ENCODE measurements at places on chromosomes 6 and 20.

DNA sequence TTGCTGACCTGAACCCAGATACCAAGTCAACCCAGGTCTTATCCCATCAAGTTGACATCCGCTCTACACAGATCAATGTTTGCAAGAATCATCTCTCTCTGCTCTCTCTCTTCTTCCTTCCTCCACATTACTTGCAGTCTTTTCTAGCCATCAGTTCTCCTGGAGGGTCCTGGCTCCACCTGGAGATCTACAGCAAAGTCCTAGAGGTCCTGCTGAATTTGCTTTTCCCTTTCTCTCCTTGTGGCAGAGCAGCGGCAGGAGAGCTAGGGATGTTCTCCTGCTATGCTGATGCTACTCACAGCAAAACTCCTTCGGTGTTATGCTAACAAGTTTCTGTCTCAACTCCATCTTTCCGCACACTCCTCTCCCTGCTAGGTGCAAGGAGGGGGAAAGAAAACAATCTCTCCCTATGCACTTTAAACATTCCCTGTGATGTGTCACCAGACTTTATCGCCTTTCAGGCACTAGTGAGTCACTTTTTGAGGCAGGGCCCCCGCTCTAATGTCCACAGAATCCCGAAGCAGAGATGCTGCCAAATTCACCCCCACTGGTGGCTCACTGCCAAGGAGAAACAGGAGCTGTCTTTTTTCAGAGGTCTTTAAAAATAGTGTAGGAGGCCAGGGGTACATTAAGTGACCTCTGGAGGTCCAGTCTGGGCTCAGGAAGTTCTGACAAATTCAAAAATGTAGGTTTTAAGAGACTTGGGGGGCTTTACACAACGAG is 62.6 kb downstream of the FAM50B start:
- no peak for DNase-seq

DNA sequence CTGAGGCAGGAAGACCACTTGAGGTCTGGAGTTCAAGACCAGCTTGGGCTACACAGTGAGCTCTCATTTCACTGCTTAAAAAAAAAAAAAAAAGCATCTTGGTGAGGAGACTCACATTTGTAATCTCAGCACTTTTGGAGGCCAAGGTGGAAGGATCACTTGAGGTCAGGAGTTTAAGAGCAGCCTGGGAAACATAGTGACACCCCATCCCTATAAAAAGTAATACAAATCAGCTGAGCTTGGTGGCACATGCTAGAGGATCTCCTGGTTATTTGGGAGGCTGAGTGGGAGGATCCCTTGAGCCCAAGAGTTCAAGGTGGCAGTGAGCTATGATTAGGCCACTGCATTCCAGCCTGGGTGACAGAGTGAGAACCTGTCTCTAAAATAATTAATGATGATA is 29.4 kb upstream of the SYNCRIP start:
- DNase-seq = no peak

- DNase-seq = no peak
Observed at GRCh38 chr6:124355146-124355545, 551.5 kb downstream of the NKAIN2 start.

DNA sequence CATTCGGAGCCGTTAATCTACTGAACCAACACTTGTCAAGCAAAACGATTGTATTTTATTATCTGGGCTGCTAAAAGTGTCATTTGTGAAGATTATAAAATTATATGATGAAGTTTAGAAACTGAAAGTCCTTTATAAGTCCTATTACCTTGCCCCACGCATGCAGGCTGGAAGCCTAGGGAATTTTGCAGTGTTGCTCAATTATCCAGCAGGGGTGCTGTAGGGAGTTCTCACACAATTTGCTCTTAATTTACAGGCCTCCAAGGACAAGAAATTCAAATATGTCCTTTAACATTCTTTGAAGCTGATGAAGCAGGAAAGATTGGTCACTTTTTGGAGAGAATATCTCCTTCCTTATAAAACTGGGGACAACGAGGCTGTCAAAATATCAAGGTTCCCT is 368.9 kb downstream of the LMBRD1 start:
- no peak for DNase-seq

- DNase-seq = no peak
Observed at GRCh38 chr6:85585741-85586140, 7.9 kb downstream of the SNX14 start.

DNA sequence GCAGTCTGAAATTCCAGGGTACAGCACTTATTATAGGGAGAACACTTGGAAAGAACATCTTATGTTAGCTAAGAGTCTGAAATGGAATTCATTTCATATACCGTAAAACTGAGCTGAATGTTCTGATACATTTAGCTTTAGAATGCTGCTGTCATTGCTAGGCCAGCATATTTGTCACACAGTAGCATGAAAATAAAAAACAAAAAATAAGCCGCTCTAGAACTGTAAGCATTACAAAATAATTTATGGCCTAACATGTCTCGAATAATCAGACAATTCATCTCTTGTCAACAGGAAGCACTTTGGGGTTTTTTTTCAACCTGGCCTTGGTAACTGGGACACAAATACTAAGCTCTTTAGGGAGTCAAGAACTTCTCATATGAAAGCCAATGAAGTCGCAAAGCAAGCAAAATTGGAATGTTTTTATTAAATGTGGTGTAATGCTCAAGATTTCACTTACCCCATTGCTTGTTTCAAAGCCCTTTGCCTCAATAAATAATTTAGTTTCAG is 115.7 kb downstream of the PHACTR1 start:
- DNase-seq = no peak

All from stimulated activated CD4-positive, alpha-beta T cell treated with anti-CD3 and anti-CD28 coated beads, Interleukin-12 subunit alpha, Interleukin-12 subunit beta, amount 100 ng/mL, for 48 hours (primary cell).